Daoy (cell line): ENCODE measurements at places on chromosomes 2 and 18. TPM values are rescaled to one million over a fixed set of nuclear protein-coding genes. Genes with fewer than 3 reads are reported as not detected.

Gene CACNB4
- 0.12 and 0.17 TPM in 2 replicates for total RNA-seq

Gene IL1B
- 12.4 and 13.5 TPM in 2 replicates for total RNA-seq

Gene ACMSD
- total RNA-seq, result not detected in 2 replicates

Gene NOSTRIN
- total RNA-seq, result not detected in 2 replicates

Gene ALLC
- 0.11 TPM in 1 of 2 replicates, not detected in the other for total RNA-seq

Gene IL1F10
- total RNA-seq, result not detected in 2 replicates

Gene ANKRD29
- 1.6 and 3.9 TPM in 2 replicates for total RNA-seq

Gene RABL2A
- total RNA-seq, result 1.4 and 2.1 TPM in 2 replicates

Gene NRP2
- total RNA-seq, result 108 and 115 TPM in 2 replicates

Gene SLC5A7
- total RNA-seq, result not detected in 2 replicates

Gene CLASP1
- 13.6 and 21.2 TPM in 2 replicates for total RNA-seq

Gene VWC2L
- total RNA-seq, result not detected in 2 replicates

Gene ANKRD30BL
- not detected in 2 replicates for total RNA-seq

Gene SIX3
- total RNA-seq, result 0.24 TPM in 1 of 2 replicates, not detected in the other

Gene TBR1
- total RNA-seq, result not detected in 2 replicates

Gene CIB4
- not detected in 2 replicates for total RNA-seq

Gene TIGD1
- total RNA-seq, result 5.4 and 8.4 TPM in 2 replicates

Gene CFAP221
- total RNA-seq, result 0.29 and 2.0 TPM in 2 replicates

Gene SPP2
- total RNA-seq, result not detected in 2 replicates

Gene MALT1
- total RNA-seq, result 26.6 and 27.9 TPM in 2 replicates

Gene NAT8
- not detected in 2 replicates for total RNA-seq

Gene THOC1
- total RNA-seq, result 37.9 and 41.5 TPM in 2 replicates

Gene MATN3
- 0.29 and 0.30 TPM in 2 replicates for total RNA-seq

Gene ATOH8
- total RNA-seq, result 10.0 and 17.7 TPM in 2 replicates

Gene HOXD11
- total RNA-seq, result 13.4 and 14.0 TPM in 2 replicates

Gene OR6B2
- not detected in 2 replicates for total RNA-seq

Gene RND3
- total RNA-seq, result 75.7 and 82.3 TPM in 2 replicates
